Stimulated activated CD8-positive, alpha-beta memory T cell treated with anti-CD3 and anti-CD28 coated beads, Interleukin-7, amount 100 ng/mL, for 4 hours (primary cell): ENCODE measurements at places on chromosomes 7 and 10.

GRCh38 chr7:152478140-152478539, 42.3 kb upstream of the KMT2C start:
- DNase-seq: no peak

GRCh38 chr7:108825581-108825909, 255.9 kb downstream of the DNAJB9 start:
- no peak for DNase-seq

- no peak for DNase-seq
These were observed 221.5 kb downstream of the MBL2 start for GRCh38 chr10:52551046-52551445.

DNA sequence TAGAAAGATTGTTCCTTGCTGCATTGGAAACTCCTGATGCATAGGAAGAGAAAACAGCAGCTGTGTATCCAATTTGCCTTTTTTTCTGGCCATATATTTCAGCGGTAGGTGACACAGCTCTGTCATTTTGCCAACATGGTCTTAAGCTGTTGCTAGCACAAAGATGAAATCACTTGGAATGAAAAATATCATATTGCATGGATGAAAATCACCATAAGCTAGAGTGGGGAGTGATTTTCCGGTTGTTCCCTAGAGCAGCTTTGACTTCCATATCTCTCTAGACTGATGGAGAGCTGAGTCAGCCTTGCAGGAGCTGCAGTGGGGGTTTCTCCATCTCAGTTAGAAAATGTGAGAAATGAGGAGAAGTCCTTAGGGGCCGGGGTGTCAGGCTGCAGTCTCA, 38.3 kb upstream of the BTBD16 start:
- no peak for DNase-seq

GRCh38 chr10:117275121-117275520, 34.2 kb downstream of the SLC18A2 start:
- DNase-seq: no peak

DNA sequence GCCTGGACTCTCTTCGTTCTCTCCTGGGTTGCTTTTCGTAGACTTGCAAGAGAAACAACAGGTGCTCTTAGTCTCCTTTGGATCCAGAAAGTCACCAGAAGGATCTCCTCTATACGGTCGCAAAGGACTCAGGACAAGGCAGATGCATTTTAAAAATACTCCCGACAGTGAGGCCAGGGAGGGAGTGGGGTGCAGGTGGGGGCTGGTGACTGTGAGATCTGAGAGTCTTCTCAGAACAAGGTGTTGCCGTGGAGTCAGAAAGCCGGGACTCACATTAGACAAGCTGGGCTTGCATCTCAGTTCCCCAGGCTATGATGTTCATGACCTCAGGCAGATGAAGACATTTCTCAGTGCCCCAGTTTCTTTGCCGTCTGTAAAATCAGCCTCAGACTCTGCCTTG, 507.2 kb downstream of the TCERG1L start:
- DNase-seq: no peak

- DNase-seq: no peak
These were observed 42.7 kb downstream of the PRF1 start for GRCh38 chr10:70559861-70560260.

GRCh38 chr10:30396698-30397097, 37.3 kb upstream of the MAP3K8 start:
- no peak for DNase-seq

GRCh38 chr10:25082276-25083204, 66.1 kb downstream of the THNSL1 start:
- no peak for DNase-seq

DNA sequence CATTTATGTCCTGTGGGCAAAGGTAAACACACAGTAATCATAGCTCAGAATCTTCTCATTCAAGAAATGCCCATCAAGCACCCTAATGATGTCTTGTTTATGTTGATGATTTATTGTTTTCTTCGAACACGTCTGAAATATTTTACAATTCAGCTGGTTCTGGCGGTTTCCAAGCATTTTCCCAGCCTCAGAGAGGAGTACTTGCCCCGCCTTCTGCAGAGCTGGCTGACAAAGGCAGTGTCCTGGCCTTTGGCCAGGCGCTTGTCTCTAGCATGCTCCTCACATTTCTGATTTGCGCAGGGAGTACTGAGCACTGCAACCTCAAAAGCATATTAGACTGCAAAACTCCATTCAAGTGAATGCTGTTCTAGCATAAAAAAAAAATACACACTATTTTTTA, 314.2 kb upstream of the GNAI1 start:
- no peak for DNase-seq

- no peak for DNase-seq
These were observed 56.0 kb downstream of the GSAP start for GRCh38 chr7:77360104-77360503.

GRCh38 chr10:71267508-71268240, 51.4 kb upstream of the SLC29A3 start:
- no peak for DNase-seq

GRCh38 chr7:149081914-149082313, 8.6 kb downstream of the ZNF786 start:
- no peak for DNase-seq
